ENCODE measurements at places on chromosomes 13 and 19.
A peak's percentile ranks its signal among the peaks of the same experiment; 100 is the strongest.

DNA sequence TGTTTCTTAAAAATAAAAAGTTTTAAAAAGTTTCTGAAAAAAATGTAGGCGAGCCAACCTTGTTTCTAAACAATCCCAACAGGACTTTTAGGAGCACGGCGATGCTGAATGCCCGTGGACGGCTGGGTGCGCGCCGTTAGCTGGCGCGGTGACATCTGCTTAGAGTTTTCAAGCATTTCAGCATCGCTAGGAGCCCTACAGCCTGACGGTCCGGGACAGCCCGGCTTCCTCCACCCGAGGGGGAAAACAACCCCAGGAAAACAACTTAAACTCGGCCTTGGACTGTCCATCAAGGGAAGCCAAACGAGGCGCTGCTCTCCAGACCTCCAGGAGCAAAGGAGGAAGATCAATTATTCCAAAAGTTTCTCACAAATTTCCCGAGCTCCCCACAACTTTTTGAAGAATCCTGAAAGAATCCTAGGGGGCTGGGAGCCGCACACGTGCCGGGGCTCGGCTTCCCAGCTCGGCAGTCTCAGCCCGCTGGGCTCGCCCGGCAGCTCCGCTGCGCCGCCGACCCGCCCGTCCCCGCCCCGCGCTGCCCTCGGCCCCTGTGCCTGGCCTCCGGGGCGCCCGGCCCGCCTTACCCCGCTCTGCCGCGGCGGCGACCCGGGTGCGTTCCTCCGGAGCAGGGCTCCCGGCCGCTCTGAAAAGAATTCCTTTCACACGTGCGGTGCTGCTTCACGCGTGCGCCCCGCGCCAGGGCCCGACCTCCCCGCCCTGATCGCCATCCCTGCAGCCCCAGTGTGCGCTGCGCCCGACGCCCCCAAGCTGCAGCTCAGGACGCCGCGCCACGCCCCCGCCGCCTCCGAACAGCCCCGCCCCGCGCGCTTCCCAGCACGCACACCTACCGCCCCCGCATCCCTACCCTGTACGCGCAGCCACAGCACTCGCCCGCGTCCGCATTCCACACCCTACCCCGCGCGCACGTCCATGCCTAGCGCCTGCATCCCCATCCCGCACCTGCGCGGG lies at the start of gene GJA3:
Gene GJA3, minus strand, starts transcription at position 747 of the 969 bp plus-strand sequence. CDS start 17,764 bp downstream, outside the sequence.
- peak; percentile 72 for DNase-seq

DNA sequence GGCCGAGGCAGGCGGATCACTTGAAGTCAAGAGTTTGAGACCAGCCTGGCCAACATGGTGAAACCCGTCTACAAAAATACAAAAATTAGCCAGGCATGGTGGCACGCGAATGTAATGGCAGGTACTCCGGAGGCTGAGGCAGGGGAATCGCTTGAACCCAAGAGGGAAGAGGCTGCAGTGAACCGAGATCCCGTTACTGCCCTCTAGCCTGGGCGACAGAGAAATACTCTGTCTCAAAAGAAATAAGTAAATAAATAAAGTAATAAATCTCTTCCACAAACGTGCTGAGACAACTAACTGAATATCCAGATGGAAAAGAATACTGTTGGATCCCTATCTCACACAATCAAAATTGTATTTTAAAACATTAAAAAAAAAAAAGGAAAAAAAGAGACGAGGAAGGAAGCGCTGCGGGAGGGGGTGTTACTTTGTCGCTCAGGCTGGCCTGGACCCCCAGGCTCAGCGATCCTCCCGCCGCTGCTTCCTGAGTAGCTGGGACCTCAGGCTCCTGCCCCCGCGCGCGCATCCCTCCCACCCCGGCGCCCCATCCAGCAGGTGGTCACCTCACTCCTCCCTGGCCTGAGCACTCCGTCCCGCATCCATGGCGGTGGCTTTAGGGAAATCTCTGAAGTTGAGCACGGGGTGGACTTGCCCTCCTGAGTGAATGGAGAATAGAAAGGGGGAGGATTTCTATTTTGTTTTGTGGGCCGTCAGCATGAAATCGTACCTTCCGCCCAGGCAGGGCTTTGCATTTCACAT lies 628 bp upstream of the ZNF813 start:
- DNase-seq = no peak

GRCh38 chr13:74288361-74288911 lies 154.2 kb upstream of the KLF12 start:
- peak; percentile 24 for DNase-seq

DNA sequence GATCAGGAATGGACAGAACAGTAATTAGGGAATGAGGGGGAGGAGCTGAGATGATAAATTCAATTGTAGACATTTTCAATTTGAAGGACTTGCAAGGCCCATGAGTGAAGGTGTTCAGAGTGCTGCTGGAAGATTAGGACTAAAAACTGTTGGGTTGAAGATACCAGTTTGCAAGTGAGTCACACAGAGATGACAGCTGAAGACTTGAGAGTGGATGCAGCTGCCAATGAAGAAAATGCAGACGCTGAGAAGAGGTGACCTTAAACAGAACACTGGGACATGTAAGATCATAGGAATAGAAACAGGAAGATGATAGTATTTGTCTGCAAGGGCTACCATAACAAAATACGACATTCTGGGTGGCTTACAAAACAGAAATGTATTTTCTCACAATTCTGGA lies 1716.5 kb upstream of the SLC10A2 start:
- no peak for DNase-seq

DNA sequence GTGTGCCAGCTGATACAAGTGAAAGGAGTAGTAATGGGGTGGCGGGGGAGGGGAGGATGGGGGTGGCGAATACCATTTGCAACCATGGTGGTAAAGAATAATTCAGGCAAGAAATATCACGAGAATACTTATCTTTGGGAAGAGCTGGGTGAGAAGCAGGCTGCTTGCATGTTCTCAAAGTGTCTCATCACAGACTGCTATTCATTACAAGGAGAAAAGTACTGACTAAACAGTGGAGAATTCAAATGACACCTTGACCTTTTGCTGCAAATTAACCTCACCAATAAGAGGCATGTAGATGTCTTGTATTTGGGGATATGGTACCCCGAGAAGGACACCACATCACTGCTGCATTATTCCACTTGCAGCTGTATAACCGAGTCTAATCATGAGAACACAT lies 585.7 kb upstream of the GPC6 start:
- no peak for DNase-seq

DNA sequence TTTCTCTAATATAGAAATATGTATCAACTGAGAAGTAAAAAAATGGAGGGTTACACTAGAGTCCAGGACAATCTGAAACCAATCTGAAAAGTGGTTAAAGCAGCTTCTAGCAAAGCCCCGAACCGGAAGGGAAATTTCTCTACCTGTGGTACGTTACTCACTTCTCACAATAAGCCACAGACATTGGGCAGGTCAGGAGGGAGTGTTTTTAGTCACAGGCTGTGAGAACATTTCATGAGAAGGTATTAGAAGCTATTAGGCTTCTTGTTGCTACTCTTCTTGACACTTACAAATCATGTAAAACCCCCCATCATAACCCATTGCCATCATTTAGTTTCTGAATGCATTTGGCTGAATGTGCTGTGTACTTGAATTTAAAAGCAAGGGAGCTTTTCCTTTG lies 120.9 kb downstream of the NUFIP1 start:
- peak; percentile 48 for DNase-seq

GRCh38 chr19:1057176-1057855 lies 9.7 kb upstream of the ARHGAP45 start:
- DNase-seq = no peak

- DNase-seq = no peak
These were observed 344.7 kb downstream of the KLF5 start for GRCh38 chr13:73403355-73404120.

GRCh38 chr13:71621174-71622124 lies 245.6 kb downstream of the DACH1 start:
- DNase-seq = no peak

DNA sequence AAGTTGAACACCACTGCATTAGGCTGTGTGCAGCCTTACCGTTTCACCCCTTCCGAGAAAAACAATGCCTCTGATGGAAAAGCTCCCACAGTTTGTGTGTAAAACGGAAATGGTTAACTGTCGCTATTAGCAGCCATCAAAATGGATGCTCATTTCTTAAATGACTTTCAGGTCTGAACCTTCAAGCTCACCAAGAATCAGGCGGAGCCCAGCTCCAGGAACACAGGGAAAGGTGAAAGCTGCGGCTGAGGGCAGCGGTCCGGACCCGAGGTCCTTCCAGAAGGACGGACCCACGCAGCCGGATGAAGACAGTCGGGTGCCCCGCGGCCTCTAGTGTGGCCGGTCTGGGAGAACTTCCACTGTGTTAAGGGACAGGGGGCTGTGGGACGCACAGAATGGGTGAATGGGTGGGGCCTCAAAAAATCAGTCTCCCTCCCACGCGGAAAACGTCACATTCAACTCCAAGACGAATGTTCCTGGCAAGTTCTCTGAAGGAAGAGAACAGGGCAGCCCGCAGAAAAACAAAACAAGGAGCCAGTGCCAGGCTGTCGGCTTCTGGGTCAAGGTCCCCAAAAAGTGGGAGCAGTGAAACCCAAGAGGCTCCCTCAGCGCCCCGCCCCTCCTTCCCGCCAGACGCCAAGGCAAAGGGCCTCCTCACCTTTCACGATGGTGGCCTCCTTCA lies 4.9 kb downstream of the IRS2 start:
- DNase-seq = no peak

DNA sequence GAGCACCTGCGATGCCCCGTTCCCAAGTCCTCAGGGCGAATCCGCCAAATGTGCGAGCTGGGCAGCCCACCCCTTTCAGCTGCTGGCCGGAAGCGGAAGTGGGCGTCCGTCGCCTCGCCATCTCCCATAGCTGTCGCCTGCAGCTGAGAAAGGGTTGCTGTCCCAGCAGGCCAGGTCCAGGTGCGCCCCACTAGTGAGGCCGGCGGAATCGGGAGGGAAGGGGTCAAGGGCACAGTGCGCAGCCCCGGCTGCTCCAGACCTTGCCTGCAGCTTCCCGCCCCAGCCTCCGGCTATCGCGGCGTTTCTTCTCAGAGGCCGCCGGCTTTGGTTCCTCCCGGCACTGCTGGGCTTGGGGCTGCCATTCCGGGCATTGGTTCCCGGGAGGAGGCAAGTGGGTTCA lies at the start of gene ZNF177:
Gene ZNF177, plus strand, starts transcription at position 109 of the 400 bp plus-strand sequence. CDS start 15,299 bp downstream, outside the sequence.
- peak; percentile 8 for DNase-seq

DNA sequence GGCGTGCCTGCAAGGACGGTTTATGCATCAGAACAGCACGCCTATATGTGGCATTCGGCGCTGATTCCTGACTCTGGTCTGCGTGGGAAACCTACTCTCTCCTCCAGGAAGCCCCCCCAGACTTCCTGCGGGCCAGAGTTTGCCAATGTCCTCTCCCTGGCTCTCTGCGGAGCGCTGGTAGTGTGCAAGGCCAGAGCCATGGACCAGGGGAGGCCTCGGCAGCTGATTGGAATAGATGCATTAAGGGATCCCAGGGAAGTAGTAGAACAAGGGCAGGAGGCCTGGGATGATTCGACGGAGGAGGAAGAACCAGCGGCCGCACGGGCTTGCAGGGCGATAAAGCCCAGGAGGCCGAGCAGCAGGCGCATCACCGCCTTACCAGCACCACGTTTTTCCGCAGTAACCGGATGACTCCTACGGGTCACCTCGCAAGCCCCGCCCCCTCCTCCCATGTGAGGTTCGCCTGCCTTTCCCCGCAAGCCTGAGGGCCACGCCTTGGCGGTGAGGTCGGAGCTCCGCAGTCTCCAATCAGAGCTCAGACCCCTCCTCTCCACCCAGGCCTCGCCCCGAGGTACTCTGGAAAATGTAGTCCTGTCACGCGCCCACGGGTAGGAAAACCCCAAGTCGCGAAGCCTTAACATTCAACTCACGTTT lies 5.0 kb downstream of the CLEC11A start:
- peak; percentile 96 for DNase-seq

DNA sequence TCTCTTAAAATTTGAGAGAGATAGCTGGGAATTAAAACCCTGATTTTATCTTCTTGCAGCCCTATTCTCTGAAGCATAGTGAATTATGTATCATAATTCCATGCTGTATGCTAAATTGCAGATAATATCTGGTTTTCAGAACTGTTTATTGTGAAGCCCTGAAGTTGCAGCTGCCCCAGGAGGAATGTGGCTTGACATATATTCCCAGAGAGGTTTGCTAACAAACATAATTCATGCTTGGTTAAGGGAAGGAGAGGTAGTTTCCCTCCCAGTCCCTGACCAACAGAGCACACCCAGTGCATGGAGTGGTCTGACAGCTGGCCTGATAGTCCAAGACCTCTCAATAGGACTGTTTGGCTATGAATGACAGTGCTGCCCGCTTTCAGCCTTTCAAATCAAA lies 500.6 kb upstream of the MIR17HG start:
- no peak for DNase-seq

Data from stimulated activated naive CD8-positive, alpha-beta T cell treated with anti-CD3 and anti-CD28 coated beads, Interleukin-15, amount 100 ng/mL, for 72 hours (primary cell).